Stimulated activated CD4-positive, alpha-beta T cell treated with anti-CD3 and anti-CD28 coated beads, Interleukin-1b, Interleukin-23, amount 100 ng/mL, for 24 hours (primary cell): ENCODE measurements at places on chromosomes 5 and 9.

- no peak for DNase-seq
Measured at GRCh38 chr9:109937861-109938453, 158.0 kb downstream of the PALM2AKAP2 start.

- no peak for DNase-seq
Measured at GRCh38 chr9:91817106-91817492, 132.9 kb downstream of the ROR2 start.

DNA sequence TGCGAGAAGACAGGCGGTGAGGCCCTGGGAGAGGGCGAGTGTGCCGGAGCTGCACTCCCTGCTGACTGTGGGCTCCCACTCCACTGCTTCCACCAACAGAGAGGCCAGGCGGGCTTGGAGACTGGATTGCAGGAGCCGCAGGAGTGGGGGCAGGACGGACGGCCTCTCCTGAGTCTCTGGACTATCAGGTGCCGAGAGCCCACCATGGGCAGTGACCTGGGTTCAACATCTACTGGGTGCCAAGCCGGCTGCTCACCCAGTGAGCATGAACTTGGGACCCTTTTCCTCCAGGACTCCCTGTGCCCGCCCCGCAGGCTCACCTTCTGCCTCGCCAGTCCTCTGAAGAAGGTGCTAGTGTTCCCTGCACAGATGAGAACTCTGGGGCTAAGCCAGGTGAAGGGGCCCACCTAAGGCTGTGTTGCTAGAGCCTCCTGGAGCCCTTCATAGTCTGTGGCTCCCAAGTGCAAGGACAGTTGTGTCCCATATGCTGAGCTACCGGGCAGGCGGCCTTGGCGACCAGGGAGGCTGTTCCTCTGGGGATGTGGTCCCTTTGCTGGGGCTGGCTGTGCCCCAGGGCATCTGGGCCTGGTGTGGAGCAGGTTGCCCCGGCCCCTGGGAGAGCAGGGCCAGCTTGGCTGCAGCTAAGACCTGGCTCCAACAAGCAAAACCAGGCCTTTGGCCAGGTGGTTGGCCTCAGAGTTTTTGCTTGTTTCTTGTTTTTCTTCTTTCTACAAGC lies 77.7 kb upstream of the PHYKPL start:
- DNase-seq: no peak

DNA sequence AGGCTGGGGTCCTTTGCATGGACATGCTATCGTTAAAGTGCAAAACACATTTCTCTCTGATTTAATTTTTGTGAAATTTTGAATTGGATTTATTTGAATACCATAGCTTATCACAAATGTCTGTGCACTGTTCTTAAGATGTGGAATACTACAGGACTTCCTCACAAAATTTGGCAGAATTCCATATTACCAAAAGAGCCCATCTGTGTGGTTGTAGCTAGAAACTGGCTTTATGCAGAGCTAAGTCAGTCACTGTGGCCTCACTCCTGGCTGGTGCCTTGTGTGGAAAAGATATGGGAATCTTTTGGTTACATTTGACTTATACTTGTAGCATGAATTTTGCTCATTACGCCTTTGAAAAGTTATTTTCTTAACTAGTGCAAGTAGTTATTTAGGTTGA lies 35.5 kb downstream of the ACO1 start:
- DNase-seq: no peak

DNA sequence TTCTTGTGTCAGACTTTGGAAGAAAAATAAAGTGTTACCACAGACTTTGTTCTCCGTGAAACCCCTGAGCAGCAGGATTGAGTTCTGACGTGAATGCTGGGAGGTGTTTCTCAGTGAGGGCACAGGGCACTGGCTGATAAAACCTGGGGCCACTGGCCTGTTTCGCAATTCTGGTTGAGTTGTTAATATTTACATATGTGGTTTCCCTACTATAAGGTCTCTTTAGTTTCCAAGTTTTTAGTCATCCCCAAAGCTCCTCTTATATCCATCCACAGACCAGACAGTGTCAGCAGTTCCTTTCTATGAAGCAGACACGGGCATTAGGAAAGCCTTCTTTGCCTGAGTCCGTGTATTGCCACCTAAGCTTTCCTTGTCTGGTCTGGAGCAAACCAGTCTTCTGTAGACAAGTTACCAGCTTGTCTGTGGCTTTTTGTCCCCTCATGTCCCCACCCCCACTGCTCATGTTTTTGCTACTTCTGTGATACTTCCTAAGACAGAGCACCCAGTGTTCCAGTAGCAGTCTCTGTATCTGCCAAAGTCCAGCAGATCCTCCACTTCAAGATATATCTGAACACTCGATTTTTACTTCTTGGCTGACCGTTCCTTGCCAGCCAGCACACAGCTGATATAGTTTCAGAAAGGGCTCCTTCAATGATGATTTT lies 42.0 kb downstream of the ACO1 start:
- DNase-seq: no peak

- DNase-seq: no peak
Measured at GRCh38 chr9:545480-545879, 296.0 kb upstream of the DMRT1 start.

- DNase-seq: no peak
Measured at GRCh38 chr9:95089257-95090022, 228.1 kb downstream of the FANCC start.

- DNase-seq: peak; percentile 13
Measured at GRCh38 chr9:94611638-94612068, 18.0 kb upstream of the FBP2 start.

DNA sequence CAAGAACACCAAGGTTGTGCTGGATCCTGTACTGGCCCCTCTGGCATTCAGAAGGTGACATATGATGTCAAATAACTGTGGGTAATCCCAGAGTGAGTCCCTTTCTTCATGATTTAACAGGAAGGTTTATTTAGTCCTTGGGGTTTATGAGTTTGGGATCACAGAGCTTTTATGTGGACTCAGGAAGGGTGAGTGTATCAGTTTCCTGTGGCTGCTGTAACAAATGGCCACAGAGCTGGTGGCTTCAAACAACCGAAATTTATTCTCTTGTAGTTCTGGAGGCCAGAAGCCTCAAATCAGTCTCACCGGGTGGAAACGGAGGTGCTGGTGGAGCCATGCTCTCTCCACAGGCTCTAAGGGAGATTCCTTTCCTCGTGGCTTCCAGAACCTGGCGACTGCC lies 157.7 kb downstream of the MELK start:
- no peak for DNase-seq

DNA sequence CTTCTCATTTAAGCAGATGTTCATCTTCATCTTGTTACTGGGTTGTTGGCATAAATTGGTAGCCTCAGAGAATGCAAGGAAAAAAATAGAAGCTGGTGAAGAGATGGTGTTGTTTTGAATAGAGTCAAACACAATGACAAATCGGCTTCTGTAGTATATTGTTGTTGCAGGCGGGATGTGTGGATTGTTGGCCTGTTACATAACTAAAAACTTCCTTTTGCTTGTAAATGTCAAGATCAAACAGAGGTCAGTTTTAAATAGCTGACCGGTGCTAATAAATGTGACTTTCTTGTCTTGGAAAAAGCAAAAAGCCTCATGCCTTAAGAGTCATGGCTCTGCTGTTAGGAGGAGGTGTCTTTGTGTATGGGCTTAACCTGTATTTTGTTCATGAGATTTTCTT lies 59.2 kb downstream of the CCDC192 start:
- no peak for DNase-seq

DNA sequence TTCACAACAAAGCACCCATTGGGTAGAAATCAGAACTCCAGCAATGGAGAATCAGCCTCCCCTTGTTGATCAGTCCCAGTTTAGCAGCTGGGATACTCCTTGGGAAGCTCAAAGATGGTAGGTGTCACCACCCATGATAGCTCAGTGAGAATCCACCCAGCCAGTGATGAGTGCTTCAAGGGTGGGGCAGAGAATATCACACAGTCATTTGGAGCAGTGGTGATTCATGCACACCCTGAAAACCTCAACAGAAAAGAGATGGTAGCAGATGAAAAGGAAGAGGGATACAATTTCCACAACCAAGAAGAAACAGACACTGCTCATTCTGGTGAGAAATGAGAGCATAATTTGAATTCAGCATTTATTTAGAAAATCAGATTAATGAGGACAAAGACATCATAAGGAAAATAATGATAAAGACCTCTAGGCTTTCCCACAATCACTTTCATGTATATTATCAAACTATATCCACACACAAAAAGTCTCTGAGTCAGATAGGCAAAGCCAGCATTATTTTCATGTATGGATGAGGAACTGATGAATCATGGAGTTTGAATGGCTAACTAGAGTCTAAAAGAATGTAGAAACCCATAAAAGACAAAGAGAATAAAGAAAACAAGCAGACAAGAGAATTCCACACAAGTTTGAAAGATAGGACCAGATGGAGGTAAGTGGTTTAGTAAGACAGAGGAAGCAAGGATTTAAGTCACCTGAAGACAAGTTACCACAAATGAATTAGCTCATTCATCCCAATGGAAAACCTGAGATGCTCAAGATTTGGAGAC lies 82.9 kb downstream of the FEM1C start:
- no peak for DNase-seq

DNA sequence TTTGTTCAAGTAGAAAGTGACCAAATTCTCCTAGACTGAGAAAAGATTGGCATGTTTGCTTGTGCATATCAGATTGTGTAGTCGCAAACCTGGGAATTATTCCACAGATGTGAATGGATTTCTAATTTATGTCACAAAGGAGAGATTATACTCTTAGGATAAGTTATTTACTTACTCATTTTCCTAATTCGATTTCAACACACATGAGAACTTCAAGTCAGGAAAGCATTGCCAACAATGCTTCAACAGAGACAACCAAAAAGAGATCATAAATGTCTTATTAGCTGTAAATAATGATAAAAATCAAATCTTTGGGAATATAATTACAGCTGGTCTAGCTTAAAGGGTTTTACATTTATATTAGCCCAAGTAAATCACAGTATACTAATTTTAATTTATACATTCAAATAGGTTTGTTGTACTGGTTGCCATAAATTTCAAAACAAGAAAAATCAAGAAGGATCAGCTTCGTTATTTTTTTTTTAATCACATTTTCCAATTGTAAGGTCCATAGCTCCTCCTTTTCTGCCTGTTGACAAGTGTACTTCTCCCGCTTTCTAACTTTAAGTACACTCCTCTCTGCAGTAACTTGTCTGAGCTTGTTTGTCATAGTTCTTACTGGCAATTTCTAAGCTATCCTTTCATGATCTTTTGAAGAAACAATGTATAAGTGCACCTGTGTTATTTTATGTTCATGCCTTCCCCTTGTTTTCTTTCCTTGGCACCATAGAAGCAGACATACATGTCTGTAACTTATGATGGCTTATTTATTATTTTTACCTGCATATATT lies 246.6 kb downstream of the DEPDC1B start:
- DNase-seq: no peak

GRCh38 chr5:106254784-106255183 lies 1416.0 kb downstream of the EFNA5 start:
- no peak for DNase-seq

- DNase-seq: no peak
Measured at GRCh38 chr9:911005-911404, 65.5 kb upstream of the DMRT3 start.

- DNase-seq: no peak
Measured at GRCh38 chr9:137383081-137383783, 39.7 kb downstream of the EXD3 start.

DNA sequence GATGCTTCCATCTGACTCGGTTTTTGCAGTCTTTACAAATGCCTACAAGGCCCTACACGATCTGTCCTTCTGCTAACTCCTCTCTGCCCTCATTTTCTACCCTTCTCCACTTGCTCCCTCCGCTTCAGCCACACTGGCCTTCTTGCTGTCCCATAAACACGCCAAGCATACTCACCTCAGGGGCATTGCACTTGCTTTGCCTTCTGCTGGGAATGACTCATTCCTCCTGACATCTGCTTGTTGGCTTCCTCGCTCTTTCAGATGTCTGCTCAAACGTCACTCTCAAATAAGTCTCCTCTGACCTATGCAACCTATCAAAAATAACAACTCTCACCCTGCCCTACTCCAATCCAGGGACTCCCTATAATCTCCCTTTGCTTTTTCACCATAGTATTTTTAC lies 28.2 kb downstream of the CDC25C start:
- no peak for DNase-seq

GRCh38 chr5:45279109-45279508 lies 417.1 kb downstream of the HCN1 start:
- DNase-seq: no peak

- DNase-seq: no peak
Measured at GRCh38 chr9:113941056-113941455, 64.9 kb downstream of the ZNF618 start.

GRCh38 chr9:130140706-130141105 lies 31.5 kb upstream of the NCS1 start:
- peak; percentile 36 for DNase-seq

GRCh38 chr5:107313098-107313497 lies 357.6 kb downstream of the EFNA5 start:
- DNase-seq: no peak

DNA sequence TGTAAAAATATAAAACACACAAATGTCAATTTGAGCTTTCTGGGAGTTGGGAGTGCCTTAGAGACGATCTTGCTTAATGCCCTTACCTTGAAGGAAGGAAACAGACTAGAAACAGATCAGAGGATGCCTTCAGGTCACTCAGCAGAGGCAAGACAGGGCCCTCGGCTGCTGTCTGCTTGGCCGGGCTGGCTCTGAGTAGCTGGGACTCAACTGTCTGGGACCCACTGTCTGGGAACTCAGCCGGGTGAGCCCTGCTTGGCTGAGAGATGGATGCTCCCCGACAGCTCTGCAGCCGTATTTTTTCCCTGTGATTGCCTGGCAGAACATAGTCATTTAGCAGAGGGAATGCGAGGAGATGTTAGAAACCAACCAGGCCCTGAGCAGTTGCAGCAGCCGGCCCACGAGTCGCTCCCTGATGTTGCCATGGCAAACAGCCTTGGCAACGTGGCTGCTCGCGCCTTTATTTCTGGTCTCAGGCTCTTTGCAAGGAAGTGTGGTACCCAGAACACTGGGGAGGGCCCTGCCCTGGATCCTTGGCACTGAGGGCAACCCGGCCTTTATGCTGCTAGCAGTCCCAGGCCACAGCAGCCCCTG lies 10.9 kb downstream of the PPARGC1B start:
- no peak for DNase-seq

- no peak for DNase-seq
Measured at GRCh38 chr5:69468631-69469030, 24.0 kb upstream of the OCLN start.

- no peak for DNase-seq
Measured at GRCh38 chr5:177067503-177067902, 19.2 kb upstream of the FGFR4 start.

GRCh38 chr9:112048924-112049691 lies 126.0 kb downstream of the SUSD1 start:
- no peak for DNase-seq
